EL (cell line): ENCODE measurements at places on chromosomes 2 and 18.

GRCh38 chr2:178949584-178949983, 100.4 kb downstream of the CCDC141 start:
- DNase-seq, result no peak

DNA sequence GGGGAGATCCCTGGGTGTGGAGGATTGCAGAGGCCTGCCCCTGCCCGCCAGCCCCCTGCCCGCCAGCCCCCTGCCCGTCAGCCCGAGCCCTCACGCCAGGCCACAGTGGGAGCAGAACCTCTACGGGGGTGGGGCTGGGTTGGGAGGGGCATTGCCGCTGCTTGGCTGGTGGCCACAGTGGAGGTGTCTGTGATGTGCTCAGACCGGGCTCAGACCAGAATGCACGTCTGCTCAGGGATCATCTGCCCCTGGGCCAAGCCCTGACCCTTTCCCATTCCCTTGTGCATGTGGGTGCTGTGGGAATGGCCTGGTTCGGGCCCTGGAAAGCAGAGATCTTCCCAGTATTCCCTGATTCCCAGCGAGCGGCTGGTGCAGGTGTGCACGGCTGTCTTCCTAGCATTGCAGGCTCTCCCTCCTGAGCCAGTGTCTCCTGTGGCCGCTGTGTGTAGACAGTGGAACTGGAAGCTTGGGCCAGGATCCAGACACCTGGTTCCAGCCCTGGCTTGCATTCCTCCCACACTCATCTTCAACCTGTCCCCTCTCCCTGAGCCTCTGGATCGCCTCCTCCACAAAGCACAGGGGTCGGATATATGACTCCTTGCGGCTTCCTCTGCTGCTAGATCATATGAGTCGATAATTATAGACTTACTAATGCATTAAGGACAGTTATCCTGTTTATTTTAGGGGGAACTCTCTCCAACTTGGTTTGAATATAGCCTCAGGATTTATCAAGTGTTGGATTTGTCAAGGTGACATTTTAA, 161.6 kb downstream of the LDLRAD4 start:
- DNase-seq, result no peak

- peak; percentile 2 for DNase-seq
These were observed 922.0 kb upstream of the NRXN1 start for GRCh38 chr2:51953931-51954330.

DNA sequence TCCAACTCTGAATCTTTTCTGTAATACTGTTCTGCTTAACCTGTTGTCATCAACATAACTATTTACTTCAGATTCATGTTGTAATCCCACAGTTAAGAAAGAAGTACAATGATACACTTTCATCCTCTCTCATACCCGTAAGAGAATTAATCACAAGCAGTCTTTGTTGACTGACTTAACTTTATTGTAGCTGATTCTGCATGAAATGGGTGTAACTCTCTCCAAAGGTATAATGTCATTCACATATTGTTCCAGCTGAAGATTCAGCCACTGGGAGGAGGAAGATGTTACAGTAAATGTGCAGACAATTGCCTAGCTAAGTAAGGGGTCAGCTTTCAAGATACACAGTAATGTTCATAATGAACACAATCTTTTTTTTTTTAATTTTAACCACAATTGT, 13.5 kb upstream of the DSG2 start:
- DNase-seq, result no peak

GRCh38 chr2:112877423-112877822, 33.5 kb upstream of the IL37 start:
- peak; percentile 88 for DNase-seq

GRCh38 chr2:240903191-240904060, 2.7 kb upstream of the CROCC2 start:
- DNase-seq, result no peak

DNA sequence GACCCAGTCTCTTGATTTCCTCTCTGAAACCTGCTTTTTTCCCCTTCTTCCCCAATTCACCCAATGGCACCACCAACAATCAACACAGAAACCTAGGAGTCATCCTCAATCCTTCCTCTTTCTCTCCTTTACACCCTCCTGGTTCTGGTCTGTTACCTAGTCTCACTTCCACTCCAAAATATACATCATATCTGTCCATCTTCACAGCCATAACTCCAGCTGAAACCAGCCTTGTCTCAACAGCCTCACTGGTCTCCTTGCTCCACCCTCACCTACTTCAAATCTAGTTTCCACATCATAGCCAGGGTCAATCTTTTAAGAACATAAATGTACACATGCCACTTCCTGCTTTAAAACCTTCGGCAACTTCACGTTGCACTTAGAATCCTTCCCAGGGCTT, 11.8 kb upstream of the TWSG1 start:
- no peak for DNase-seq

DNA sequence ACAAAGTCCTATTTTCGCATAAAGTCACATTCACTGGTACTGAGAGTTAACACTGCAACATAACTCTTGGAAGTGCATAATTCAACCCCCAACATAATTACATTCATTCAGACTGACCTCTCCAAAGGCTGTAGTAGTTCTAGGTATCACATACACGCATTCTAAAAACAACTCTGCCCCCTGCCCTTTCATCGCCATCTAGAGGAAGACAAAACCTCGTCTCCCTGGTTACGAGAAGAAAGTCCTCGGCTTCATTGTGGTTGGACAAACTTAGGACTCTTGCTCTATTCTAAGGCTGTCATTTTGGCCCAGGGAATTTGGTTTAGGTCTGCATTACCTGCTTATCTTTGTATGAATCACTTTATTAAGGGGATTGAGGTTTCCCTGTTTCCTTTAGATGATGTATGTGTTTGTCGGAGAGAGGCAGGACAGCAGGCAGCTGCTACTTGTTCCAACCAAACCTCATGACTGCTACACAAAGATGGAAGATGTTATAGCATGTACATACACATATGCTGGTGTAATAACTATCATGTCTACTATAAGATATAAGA, 215.4 kb upstream of the NRXN1 start:
- no peak for DNase-seq

DNA sequence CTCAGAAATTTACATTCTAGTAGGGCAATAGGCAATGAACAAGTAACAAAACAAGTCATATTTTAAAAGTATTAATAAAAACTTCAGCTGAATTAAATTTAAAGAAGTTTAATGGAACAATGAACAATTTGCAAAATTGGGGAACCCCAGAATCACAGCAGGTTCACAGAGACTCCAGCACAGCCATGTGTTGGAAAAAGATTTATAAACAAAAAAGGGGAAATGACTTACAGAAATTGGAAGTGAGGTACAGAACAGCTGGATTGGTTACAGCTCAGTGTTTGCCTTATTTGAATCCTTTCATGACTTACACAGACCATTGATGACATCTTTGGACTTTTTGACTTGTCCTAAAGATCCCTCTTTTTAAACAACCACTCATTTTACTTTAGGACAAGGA, 179.9 kb upstream of the SCN7A start:
- no peak for DNase-seq

DNA sequence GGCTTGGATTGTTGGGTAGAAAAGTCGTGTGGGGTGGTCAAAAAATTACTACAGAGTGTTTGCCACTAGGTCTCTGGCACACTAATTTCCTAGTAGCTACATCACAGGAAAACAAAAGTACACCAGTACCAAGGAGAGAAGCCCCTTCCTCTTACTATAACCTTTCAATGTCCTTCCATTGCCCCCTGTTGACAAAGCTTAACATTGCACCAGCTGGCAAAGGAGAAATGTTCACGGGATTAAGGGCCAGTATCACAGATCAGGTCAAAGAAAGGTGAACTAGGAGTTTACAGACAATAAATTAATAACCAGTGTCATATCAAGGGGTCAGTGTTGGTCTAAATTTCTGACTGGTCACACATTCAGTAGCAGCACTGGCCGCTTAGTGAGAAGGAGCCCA, 1139.6 kb upstream of the FAM98A start:
- no peak for DNase-seq

- DNase-seq, result peak; percentile 24
These were observed 394.9 kb upstream of the TRIB2 start for GRCh38 chr2:12321886-12322285.

GRCh38 chr2:209331291-209331844, 92.5 kb upstream of the MAP2 start:
- DNase-seq, result peak; percentile 27

DNA sequence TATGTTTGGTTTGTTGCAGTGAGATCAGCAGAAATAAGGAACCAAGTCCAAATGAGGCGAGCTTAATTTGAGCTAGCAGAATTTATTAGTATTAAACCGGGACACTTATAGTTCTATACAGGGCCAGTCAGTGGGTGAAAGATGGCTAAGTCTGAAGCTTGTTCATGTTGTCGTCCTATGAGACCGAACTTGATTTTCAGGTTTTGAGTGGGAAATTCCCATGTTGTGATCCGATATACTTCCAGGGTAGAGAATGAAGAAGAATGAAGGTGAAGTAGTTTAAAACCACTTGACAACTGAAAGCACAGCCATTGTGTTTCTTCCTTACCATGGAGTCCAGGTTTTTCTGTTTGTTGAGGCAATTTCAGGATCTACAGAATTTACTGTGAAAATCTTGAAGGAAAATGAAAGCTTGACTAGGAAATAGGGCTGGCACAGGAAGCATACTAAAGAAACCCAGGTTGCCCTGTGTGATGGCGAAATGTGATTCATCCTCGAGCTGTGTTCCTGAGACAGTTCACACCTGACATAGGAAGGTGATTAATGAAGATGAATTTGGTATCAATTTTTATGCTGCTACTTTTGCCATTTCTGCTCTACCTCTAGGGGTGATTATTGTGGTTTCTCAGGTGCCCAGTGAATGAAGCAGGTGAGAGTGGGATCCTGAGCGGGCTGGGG, 37.6 kb upstream of the MGAT5 start:
- DNase-seq, result no peak

DNA sequence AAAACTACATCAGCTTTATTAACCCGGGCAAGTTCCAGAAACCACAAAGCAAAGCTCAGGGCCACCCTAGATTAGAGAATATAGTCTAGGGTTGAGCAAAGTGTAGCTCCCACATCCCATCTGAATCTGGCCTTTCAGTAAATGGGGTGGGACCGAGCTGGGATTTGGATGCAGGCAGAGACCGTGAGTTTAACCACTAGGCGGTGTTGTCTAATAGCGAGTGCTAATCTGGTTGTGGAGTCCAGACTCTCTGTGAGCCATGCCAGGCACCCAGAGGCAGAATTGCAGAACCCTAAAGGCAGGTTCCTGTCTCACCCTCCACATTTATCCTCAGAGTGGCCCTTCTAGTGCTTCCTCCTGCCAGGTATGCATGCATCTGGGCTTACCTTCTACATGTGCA, 435.9 kb downstream of the TSN start:
- peak; percentile 23 for DNase-seq

- DNase-seq, result no peak
These were observed 1.6 kb downstream of the KCNE4 start for GRCh38 chr2:223053484-223054192.

- peak; percentile 61 for DNase-seq
These were observed 779 bp upstream of the TRIB2 start for GRCh38 chr2:12716032-12716281.

GRCh38 chr2:60480089-60480773, 73.2 kb downstream of the BCL11A start:
- DNase-seq, result peak; percentile 4

GRCh38 chr2:180003073-180003472, 4.0 kb downstream of the CWC22 start:
- DNase-seq, result no peak

- DNase-seq, result peak; percentile 69
These were observed 82.1 kb downstream of the TNP1 start for GRCh38 chr2:216777637-216778273.

DNA sequence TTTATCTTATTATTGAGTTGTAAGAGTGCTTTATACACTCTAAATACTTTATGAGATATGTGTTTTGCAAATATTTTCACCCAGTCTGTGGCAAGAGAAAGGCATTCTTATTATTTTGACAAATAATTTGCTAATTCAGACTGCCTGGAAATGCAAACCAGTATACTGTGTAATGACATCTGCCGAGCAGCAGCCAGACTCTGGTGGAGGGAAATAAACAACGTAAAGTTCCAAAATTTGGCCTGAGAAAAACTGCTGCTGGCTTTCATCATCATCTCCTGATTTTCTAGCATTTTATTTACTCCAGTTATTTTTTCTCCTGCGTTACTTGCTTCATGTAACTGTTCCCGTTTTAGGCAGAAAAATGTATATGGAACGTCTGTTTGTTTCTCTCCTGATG, 161.6 kb downstream of the RNF152 start:
- DNase-seq, result no peak

GRCh38 chr2:83572400-83572799, 886.7 kb downstream of the SUCLG1 start:
- no peak for DNase-seq

DNA sequence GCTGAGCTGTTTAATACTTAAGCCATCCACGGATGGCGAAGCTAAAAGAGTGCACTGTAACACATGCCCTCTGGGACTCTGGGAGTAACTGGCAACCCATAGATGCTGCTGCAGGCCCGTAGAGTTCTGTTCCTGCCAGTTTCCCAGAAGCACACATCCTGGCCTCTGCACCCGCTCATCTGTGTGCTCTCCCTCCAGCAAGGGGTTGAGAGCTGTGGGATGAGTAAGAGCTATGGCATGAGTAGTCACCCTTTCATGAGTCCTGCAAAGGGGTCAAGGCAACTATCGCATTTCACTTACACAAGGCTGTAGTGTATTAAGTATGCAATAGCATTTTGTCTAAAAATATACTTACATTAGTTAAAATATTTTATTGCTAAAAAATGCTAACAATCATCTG, 1341.8 kb upstream of the NXPH2 start:
- DNase-seq, result no peak
